ENCODE measurements at places on chromosomes 12 and 14.

DNA sequence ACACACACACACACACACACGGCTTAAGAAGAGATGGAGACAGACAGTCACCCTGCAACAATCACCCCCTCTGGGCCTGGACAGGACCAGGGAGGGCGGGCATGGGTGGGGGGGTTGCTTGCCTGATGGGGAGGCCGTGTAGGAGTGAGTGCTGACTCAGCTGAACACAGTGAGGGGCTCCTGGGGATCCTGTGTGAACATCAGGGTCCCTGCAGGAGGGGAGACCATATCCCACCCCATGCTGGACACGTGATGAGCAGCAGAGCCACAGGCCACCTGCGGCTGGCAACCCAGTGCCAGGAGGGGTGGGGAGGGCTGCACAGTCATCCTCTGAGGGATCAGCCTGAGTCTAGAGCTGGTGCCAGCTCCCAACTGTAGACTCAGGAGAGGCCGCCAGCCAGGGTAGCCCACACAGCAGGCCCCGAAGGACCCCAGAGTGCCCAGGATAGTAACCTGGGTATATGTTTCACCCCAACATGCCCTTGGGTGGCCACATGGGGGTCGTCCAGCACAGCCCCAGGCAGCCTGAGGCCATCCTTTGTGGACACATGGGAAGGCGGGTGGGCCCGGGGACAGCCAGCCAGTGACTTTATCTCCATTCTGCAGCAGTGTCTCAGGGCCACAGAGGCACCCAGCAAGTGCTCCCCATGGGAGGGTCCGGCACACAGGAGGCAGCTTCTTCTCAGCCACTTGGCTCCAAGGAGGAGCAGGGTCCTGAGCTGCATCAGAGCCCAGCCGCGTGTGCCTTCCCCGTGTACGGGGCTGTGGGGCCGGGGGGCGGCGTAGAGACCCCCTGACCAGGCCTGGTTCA is 73.7 kb upstream of the SFSWAP start:
- no peak for DNase-seq

DNA sequence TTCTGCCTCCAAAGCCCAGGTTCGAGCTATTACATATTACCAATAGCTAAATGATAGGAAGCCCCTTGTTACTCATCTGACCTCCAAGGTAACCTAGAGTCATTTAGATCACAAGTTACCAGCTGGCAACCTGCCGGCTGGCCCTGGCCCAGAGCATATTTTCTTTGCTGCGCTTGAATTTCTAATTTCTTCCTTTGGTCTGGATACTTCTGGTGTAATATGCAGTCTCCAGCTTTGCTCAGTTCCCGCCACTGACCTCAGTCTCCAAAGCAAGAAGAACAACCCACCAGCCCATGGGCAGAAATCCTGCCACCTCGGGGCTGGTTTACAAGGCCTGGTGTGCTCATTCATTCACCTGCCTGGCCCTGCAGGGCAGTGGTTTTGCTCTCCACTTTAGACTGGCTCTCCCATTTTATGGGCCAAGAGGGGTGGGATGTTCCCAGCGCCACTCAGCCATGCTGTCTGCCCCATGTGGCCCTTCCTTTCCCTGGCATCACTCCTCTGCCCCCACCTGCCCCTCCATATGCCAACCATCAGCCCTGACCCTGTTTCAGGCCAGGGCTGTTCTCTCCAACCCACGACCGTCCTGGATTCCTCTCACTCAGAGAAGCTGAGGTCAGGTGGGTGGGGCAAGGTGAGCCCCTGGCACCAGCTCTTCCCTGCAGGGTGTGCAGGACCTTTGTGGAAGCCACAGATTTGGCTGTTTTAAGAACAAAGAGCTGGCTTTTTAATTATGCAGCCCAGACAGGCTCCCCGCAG is 76.0 kb downstream of the PRIMA1 start:
- DNase-seq: no peak

GRCh38 chr12:22101749-22102243 is 55.8 kb downstream of the CMAS start:
- no peak for DNase-seq

- no peak for DNase-seq
These were observed 208.6 kb upstream of the CDKN3 start for GRCh38 chr14:54188064-54188666.

- no peak for DNase-seq
These were observed 44.3 kb upstream of the STRN3 start for GRCh38 chr14:31070431-31070830.

- peak; percentile 84 for DNase-seq
These were observed 24.1 kb downstream of the CKAP4 start for GRCh38 chr12:106223485-106224354.

- no peak for DNase-seq
These were observed 855.6 kb upstream of the TMEM132C start for GRCh38 chr12:127411166-127411915.

DNA sequence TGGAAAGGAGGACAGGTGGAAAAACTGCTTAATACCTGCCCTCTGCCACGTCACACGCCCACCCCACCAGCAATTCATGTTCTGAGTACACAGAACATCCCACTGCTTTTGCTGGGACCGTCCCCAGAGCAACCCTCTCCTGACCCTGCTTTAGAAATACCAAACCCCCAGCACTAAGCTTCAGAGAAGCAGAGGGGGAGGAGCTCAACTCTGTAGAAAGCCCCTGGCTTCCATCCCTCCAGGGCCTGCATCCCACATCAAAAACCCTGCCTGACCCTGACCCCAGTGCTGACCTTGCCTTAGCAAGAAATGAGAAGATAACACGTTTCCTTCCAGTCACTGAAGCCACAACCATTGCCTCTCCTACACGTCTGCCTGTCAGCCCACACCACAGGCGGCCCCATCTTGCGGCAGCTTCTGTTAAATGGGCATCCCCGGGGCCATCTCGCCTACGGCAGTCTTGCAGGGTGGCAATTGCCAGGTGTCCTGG is 19.7 kb downstream of the VDR start:
- no peak for DNase-seq

DNA sequence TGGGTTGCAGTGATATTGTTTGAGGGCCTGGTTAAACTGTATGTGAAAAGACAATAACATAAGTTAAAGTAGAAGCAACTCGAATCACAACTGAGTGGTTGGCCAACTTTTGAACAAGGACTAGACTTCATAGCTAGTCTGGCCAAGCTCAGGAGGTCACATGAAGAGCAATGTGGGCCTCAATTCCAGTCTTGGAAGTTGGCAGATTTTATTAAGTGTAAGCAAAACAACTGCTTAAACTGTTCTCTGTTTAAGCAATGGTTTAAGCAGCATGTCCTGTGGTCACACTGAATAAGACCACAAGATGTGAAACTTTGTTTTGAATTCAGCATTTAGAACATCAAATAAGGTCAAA is 100.4 kb downstream of the TMTC3 start:
- no peak for DNase-seq

DNA sequence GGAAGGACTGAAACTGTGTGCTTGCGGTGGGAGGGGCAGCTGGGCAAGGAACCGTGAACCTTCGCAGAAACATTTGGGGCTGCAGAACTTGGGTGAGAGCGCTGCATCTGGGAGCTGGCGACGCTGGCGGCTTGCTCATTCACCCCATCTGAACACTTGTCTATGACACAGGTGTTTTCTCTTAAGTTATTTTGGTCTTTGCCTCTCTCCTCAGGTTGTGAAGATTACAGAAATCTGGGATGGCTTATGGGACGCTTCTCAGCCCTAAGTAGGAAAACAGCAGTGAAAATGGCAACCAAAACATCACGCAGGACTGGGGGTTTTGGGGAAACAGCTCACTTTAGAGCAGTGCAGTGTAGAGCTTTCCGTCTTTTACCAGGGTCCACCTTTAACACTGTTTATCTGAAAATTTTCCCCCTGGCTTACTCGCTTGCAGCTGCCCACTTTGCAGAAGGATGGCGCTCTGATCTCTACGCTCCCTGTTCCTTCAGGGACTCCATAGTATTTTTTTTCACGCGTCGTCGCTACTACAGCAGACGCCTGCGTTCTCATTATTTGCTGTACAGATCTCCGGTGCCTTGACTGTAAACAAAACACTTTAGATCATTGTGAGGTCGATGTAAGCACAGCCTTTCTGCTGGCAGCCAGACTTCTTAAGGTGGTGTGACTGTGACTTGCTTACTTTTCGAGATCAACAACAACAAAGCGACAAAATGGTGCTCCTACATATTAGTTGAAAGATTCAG is 2.7 kb upstream of the CDKN1B start:
- no peak for DNase-seq
